ENCODE measurements at places on chromosomes 11 and 22.

DNA sequence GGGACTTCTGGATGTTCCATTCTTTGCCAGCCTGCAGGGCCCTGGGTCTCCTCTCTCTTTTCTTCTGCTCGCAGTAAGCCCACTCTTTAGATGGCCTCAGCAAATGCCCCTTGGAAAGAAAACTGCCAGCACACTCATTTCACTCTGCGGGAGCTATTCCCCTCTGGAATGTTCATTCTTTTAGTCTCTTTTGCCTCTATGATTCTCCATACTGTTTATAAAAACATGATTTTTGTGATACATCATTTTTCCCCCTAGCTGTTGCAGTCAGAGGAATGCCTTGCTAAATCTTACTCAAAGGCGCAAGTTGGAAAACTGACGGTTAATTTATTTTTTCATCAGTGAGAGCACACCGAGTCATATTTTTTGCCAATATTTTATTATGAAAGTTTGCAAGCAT lies 184.9 kb downstream of the SNX19 start:
- DNase-seq: no peak

DNA sequence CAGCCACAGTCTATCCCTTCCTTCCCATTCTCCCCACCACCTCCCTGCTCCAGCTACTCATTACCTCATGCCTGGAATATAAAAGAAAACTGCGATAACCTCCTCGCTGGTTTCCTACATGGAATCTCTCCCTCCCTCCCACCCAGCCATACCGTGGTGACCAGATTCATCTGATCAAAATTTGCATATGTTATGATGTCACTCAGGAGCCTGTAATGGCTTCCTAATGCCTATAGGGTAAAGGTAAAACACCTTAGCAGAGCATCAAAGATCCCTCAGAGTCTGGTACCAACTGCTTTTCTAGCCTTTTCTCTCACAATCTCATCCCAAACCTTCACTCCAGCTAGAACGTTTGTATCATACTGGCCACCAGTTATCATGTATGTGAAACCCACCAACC lies 19.6 kb downstream of the RTN4RL2 start:
- DNase-seq: no peak

DNA sequence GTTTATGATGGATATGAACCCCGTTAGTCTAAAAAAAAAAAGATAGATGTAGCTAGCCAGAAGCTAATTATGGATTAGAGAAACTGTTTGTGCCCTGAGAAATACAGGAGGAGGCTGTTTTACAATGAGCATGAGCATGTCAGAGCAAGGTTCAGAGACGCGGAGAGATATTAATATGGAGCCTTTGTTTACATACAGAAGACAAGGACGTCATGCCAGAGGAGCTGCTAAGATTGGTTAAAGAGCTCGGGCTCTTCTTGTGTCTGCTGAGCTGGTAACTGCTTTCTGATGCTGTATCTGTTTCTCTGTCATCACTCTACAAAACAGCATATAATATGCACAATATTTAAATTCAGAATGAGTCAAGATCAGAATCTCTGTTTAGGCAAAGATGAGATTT lies 24.9 kb upstream of the CCDC89 start:
- no peak for DNase-seq

GRCh38 chr22:28956506-28956905 lies 73.1 kb downstream of the ZNRF3 start:
- DNase-seq: no peak

DNA sequence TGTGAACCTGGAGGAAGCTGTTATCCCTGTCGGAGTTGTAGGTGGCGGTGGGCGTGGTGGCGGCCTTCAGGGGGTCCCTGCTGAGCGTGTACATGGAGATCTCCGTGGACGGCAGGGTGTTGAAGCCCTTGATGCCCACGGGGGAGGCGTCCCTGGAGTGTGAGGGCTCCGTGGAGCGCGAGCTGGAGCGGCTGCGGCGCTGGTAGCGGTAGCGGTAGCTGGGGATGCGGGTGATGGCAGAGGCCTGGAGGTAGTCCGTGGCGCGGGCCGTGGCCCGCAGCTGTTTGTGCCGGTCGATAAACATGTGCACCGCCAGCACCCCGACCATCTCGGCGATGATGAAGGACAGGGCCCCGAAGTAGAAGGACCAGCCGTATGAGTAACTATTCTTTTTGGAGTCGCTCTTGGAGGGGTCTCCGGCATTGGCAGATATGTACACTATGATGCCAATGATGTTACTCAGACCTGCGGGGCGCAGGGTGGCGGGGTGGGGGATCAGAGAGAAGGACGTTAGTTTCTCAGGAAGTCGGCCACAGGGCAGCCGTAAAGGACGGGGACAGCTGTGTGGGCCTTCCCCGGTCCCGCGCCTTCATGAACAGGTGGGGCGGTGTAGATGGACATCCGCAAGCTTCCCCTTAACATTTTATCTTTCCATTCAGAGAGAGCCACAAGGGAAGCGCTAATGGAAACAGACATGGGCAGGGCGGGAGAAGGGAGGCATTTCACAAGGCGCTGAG lies 35.6 kb upstream of the EIF3D start:
- DNase-seq: no peak

DNA sequence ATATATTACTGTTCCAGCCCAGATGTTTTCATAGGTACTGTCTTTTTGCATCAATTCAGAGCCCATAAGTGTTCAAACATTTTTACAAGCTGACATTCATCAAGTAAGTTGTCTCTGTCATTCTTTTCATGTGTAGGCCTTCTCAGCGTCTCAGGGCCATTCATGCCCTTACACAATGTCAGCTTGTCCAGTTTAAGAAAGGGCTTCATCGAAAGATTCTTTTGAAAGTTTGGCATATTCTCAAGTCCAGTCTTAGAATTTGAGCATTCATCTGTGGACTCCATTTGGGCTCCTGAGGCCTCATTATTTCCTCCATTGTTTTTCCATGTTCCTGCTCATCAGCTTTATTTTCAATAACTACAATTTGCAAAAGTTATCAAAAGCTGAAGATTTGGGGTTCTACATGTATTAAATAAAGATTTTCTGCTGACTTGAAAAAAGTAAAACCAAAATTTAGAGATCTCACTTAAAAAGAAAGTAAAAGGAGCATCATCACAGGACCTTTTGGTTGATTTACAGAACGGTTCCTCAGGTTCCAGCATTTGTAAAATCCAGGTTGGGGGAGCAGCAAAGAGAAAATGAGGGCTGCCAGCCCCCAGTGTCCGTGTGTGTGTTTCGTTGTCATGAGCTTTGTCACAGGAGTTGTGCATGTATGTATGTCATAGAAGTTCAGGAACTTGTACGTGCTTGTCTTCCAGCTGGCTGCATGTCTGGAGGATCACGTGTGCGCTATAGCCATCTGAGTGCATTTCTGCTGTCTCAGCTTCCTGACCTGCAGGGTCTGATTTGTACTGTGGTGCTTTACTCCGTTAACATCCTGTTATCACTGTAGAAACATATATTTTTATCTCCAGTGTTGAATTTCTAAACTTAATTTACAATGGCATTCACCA lies 15.6 kb downstream of the MOV10L1 start:
- no peak for DNase-seq

- DNase-seq: no peak
Measured at GRCh38 chr11:81072273-81072672, 1631.4 kb upstream of the TENM4 start.

GRCh38 chr11:111918390-111919256 lies at the start of gene C11orf52:
Gene C11orf52, plus strand, starts transcription at chr11:111918913. Its CDS starts 60 bp downstream, at chr11:111918973.
- no peak for DNase-seq

DNA sequence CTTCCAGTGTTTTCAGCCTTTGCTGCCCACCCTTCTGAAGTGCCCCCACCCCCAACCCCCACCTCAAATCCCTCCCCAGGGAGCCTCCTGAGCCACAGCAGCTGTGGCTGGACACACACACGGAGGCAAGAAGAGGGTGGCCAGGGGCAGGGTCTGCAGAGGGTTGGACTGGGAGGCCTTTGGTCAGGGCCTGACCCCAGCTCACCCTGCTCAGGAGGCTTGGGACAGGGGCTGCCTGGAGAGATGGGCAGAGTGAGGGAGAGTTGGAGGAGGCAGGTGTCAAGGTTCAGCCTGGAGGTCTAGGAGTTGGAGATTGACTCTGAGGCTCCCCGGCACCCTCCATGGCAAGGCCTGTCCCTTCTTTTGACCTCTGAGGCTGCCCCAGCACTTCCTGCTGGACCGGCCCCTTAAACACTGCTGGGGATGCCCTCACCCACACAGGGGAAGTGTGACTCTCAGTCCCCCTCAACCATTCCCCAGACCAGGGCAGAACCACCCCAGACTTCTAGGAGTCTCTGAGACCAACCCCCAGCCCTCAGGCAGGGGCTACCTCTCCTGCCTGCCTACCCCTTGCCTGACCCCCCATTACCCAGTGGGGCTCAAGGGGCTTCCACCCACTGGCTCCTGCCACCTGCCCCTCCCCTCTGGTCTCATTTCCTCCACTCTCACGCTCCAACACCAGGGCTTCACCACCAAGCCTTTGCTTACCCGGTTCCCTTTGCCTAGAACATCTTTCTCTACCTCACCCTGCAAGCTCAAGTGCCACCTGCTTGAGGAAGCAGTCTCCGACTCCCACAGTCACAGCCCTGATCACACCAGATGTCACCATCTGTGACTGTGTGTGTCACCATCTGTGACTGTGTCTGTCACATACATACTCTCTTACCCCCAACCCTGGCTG lies 8.6 kb downstream of the ARAP1 start:
- no peak for DNase-seq

- no peak for DNase-seq
Measured at GRCh38 chr11:114914231-114915005, 236.1 kb downstream of the NXPE2 start.

DNA sequence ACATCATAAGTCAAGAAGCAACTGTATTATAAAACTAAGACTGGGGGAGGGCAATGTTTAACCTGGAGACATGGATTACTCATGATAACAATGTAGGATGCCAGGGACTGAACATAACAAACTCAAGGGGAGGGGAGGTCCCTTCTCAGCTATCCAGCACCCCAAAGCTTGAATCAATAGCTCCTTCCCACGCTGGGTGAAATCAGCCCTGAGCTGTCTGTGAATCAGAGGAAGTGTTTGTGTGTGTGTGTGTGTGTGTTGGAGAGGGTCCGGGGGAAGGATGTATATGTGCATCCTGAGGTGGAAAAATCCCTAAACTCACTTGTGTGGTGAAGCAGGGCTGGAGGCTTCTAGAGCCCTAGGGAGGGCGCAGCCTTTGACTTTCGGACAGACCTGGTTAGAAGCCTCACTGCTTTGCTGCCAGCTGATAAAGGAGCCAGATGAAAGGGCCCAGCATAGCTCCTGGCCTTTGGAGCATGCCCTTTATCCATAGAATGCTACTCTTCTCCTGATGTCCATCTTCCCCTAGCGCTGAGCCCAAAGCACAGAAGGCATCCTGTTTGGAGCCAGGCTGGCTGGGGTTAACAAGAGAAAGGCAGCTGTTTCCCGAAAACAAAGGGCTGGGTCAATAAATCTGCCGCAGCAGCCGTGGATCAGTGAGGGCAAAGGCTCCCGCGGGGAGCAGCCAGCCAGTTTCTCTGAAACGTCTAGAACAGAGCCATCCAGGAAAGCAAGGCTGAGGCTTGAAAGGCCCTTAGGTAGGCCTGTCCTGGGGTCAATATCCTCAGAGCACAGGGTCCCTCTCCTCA lies 35.8 kb downstream of the TNKS1BP1 start:
- no peak for DNase-seq

- DNase-seq: no peak
Measured at GRCh38 chr11:98587884-98588283, 432.9 kb upstream of the CNTN5 start.

DNA sequence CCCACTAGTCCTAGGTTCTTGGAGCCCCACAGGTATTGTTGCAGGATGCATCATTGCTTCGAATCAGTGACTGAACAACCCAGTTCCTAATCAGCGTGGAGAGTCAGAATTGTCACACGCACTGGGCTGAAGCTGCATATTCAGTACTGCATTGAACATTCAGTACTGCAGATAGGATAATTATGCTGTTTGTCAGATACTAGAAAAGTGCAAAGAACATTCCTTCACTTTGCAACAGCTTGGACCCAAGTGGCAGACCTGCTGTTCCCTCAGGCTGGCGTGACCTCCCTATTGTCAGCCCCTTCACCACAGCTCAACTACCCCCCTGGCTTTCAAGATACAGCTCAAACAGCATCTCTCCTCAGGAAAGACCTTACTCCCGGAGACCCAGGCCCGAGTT lies 27.6 kb downstream of the NF2 start:
- DNase-seq: no peak

DNA sequence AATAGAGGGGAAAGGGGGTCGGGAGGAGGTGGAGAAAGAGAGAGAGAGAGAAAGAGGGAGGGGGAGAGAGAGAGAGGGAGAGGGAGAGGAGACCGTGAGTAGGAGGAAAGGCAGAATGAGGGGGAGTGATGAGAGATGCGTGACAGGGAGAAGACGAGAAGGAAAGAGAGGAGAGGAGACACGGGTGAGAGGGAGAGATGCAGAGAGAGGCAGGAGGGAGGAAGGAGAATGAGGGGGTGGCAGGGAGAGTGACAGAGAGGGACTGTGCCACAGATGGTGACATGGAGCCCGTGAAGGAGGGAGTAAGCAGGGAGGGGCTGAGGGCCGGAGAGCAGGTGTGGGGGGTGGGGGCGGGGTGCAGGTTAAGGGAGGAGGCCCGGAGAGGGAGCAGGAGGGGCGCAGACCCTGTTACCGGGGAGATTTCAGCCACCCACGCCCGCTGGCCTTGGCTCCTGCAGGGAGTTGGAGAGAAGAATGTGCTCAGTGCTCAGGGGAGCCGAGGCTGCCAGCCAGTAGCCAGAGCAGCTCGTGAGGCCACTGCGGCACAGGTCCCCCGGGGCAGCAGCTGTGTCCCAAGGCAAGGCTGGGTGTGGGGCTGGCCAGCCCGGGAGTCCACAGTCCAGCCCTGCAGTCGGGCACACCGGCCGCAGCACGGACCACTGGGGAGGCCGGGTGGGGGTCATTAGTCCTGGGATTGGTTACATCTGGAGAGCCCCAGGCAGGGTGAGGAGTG lies at the start of gene SSTR3:
Gene SSTR3, minus strand, starts transcription at position 304 of the 733 bp plus-strand sequence. CDS start 4,674 bp downstream, outside the sequence.
- peak; percentile 76 for DNase-seq

GRCh38 chr11:108093128-108093904 lies 28.1 kb upstream of the ACAT1 start:
- no peak for DNase-seq

- DNase-seq: no peak
Measured at GRCh38 chr11:128555606-128556005, 31.8 kb downstream of the ETS1 start.

GRCh38 chr11:7643314-7643713 lies 30.0 kb downstream of the CYB5R2 start:
- no peak for DNase-seq

GRCh38 chr22:47171441-47172221 lies 409.2 kb downstream of the TBC1D22A start:
- peak; percentile 40 for DNase-seq

GRCh38 chr11:117744471-117745150 lies 52.4 kb downstream of the DSCAML1 start:
- no peak for DNase-seq

- no peak for DNase-seq
Measured at GRCh38 chr22:30170129-30170528, 76.4 kb downstream of the LIF start.

GRCh38 chr11:61157743-61158142 lies 3.5 kb downstream of the VPS37C start:
- DNase-seq: no peak

All from adrenal gland (tissue), 19 donors.